ENCODE measurements at places on chromosomes 1 and 21.

- DNase-seq: peak; percentile 61
Observed at GRCh38 chr1:212525479-212526110, 83.0 kb upstream of the ATF3 start.

DNA sequence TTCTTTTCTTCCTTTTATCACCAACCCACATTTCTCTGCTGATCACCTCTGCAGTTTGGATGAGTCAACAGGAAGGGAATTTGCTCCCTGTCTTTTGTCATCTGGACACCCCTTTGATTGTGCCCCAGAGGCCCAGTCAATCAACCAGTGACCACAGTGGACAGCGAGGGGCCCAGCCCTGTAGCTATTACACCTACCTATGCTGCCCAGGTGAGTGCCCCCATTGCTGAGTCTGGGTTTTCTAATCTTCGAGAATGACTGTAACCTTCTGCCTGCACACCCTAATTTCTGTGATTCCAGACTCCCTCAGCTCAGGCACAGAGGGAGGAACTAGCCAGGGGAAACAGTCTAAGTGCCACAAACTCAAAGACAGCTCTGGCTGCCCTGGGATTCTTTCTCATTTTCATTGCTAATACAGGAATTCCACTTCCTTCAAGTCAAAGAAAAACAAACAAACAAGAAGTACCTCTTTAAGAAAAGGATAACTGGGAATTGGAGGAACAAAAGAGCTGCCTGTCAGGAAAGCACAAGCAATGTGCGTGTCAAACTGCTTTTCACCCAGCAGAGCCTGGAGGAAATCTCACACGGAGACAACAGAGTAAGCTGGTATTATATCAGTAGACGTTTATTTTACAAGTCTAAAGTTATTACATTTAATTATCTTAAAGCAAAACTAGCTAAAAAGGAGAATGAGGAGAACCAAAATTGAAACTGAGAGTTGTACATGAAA, 311.1 kb downstream of the AJAP1 start:
- no peak for DNase-seq

GRCh38 chr1:222786121-222786520, 28.7 kb upstream of the DISP1 start:
- peak; percentile 62 for DNase-seq

GRCh38 chr1:230425252-230426091, 660 bp downstream of the PGBD5 start:
- DNase-seq: no peak
